ENCODE measurements at places on chromosomes 3 and 15.

- no peak for DNase-seq
These were observed 55.8 kb downstream of the TRPC1 start for GRCh38 chr3:142779591-142779990.

DNA sequence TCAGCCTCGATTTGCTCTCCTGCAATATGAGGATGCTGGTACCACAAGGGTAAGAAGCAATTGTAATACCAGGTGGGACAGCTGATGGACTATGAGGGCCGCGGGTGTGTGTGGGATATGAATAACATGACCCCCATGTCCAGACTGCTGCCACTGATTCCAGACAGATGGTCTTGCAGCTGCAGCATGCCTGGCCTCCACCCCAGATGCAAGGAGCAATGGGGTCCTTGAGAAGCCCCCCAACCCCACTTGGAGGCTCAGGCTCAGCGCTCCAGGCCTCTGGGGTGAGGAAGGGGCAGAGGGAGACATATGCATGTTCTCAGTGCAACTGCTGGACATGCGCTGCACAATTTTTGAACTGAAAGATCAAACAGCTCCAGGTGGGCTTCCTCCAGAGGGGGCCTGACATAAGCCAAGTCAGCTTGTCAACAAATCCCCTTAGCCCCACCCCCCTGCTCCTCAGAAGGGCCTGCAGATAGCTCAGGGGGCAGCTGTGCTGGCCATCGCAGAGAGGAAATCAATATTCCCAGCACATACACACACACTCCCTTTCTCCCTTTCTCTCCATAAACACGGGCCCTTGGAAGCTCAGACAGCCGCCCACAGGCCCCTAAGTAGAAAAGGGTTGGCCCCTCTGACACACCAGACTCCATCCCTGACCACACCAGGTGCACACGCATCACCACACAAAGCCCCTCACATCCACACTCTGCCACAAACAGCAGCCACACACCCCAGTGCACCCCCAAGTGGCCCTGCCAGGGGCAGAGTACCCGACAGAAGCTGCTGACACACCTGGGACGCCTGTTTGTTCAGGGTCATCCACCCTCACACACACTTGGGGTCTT lies 107.0 kb downstream of the IQSEC1 start:
- no peak for DNase-seq

DNA sequence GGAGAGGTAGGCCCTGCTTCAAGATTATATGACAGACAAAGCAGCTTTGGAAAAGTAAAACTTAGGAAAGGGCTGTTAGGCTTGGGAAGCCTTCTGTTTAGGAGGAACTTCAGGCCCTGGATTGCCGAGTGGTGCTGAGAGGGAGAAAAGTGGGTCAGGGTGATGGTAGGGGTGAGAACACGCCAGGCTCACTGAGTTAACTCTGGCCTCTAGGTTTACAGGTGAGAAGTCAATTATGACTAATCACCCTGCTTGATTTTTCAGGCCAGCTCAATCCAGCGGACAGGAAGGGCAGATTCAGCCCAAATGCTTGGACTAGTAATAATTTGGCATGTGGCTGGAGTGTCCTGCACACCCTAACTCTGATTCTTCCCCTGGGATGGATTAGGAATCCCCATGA lies 365.1 kb upstream of the LMCD1 start:
- DNase-seq, result no peak

DNA sequence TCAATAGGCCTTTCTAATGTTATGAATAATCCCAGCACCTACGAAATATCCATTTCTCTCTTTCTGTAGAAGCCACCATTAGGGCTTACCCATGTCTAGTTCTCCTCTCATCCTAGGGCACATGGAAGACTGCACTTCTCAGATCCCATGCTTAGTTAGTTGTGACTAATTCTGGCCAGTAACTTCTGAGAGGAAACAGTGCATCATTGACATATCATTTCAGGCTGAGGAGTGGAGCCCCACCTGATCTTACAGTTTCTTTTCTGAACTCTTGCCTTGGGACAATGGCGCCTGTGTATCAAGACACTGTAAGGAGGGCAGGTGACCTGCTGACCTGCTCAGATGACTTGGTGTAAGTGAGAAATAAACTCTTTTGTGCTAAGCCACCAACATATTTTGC lies 39.4 kb upstream of the TBL1XR1 start:
- no peak for DNase-seq

DNA sequence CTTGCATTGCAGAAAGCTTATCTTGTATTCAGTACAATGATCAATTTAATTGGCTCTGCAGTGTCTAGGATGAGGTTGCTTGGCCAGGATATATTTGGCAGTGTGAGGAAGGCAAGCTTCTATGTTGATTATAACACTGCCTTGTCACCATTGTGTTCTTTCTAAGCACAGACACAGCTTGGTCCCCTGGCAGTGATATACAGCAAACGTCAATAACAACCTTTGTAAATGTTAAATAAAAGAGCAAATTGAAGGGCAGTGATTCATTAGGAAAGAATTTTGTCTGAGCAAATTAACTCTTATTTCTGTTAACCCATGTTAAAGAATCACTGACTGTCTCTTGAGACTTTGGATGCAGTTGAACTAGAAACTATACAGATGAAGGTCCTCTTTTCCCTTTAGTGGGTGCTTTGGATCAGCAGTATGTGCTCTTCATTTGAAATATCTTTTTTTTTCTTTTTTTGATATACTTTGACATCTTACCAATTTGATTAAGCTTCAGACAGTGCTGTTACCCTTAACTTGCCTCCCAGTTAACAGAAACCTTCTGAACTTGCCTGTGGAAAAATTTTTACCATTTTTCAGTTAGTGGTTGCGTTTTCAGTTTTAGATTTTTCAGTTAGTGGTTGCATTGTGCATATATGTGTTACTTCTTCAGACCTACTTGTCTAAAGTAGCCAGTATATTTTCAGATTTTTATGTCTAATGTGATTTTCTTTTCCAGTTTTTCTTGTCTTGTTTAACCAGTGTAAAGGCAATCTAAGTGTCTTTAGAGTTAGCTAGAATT lies 199.8 kb downstream of the TCF12 start:
- DNase-seq, result peak; percentile 20

GRCh38 chr15:32664796-32665195 lies 23.3 kb downstream of the SCG5 start:
- DNase-seq, result no peak

DNA sequence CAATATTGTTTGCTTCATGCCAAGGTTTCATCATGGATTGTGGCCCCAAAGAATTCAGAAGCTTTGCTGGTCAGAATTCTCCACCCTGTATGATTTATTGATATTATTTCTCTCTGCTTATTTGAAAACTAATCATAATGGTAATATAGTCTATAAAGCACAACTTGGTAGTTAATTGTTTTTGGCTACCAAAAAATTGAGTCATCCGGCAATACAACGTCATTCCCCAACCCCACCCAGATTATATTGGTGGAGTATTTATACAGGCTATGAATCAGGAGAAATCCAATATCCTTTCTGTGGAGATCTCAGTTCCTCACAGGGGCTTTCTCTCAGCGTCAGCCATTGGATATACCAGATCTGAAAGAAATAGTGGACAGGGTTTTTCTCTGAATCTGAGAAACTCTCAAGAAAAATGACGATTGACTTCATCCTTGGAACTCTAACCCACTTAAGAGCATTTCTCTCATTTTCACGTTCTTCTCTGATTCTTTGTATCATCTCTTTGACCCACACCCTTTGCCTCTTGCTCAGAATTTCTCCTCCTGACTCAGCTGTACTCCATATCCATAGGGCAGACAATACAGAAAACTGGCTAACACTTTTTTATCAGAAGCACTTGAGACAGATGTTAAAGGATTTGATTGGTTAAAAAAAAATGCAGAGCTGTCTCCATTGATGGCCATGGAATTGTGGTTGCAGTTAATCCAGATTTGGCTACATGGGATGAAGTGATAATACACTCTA lies 1055.8 kb upstream of the CADM2 start:
- no peak for DNase-seq

- peak; percentile 3 for DNase-seq
These were observed 61.4 kb downstream of the ZNF609 start for GRCh38 chr15:64521726-64522164.

- no peak for DNase-seq
These were observed 163.4 kb downstream of the XXYLT1 start for GRCh38 chr3:195107593-195107992.

DNA sequence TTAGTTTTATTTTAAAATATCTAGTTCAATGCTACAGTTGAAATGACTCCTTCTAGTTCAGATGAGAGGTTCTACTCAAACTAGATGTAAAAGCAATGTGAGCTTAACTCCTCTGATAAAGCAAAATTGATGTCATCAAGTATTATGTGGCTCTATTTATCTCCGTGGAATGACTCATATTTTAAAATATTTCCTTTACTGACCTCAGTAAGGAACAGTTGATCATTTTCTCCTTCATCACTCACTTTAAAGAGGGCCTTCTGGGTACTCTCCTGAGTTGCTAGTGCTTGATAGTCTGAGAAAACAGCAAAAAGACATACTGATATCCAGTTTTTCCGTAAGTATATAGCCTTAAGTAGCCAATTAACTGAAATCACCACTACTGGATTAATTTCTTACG lies 1099.3 kb downstream of the ROBO2 start:
- no peak for DNase-seq

- DNase-seq, result peak; percentile 36
These were observed 24.0 kb downstream of the PLA2G4B start for GRCh38 chr15:41862515-41863116.

DNA sequence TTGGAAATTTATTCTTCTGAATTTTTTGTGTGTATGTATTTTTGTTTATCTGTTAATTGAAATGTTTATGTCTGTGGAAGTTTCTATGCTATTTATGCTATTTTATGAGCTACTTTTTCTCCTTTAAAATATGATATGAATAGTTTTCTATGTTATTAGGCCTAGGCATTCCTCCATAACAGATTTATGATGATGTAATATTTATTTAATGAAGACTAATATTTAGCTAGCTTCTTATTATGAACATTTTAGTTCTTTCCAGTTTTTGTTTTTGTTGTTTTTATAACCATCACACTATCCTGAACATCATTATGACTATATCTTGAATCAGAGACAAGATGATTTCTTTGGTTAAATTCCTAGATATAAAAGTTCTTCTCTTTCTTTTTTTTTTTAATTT lies 70.7 kb downstream of the P2RY1 start:
- DNase-seq, result no peak

- DNase-seq, result no peak
These were observed 238.0 kb downstream of the TP63 start for GRCh38 chr3:189869165-189869564.

DNA sequence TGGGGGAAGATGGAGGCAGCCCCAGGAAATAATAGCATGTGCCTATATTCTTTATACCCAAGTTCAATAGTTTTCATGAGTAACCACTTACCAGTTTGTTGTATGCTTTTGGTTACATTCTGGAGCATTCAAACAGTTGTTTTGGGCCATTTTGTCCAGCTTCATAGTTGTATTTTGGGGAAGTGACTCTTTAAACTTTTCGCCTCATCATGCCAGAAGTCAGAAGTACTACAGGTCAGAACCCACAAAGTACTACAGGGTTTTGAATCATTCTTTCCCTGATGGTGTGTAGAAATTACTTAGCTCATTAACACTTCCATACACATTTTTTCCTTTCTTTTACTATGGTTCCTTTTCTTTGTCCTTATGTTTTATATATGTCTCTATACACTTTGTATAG lies 210.6 kb downstream of the ARPP21 start:
- DNase-seq, result no peak

- DNase-seq, result no peak
These were observed 238.0 kb downstream of the SHOX2 start for GRCh38 chr3:157868196-157868595.

GRCh38 chr3:195693428-195694216 lies 27.2 kb upstream of the MUC20 start:
- no peak for DNase-seq

- DNase-seq, result no peak
These were observed 203.1 kb upstream of the WNT5A start for GRCh38 chr3:55690177-55690576.

- DNase-seq, result no peak
These were observed 1.5 kb downstream of the MSL2 start for GRCh38 chr3:136194409-136195257.

DNA sequence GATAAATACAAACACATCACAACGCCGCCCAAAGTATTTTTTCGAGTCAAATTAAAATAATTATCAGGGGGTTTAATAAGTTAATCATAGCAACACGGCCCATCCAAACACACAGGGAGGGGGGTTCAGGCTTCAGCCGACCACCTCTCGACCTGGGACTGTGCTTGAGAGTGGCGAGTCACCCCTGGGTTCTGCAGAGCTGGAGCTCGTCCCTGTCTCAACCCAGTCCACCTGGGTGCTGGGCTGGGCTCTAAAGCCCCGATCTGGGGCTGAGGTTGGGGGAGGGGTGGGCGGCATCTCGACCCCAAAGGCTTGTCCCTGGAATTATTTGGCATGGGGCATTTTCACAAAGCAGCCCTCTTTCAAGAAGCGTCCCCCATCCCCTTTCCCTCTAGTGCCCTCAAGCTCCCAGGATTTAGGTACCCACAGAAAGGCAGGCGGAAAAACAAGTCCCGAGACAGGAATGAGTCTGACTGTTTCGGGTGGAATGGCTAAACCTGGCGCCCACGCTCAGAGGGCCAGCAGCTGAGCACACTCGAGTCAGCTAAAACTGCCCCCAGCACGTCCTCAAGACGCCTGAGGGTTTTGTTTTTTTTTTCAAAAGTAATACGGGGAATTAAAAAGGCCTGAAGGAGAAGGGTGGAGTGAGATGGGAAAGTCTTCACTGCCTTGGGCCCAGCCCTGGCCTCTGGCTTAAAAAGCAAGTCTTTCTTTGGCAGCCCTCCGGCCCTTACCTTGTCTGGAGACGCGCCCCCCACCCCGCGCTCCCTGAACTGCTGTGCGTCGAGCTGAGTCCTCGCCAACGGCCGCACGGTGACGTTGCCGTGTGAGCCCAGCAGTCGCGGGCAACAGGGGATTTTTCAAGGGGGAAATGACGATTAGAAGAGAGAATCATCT lies 32.5 kb downstream of the NR2F2 start:
- DNase-seq, result no peak

GRCh38 chr3:31790193-31791089 lies 190.6 kb downstream of the OSBPL10 start:
- DNase-seq, result peak; percentile 9

GRCh38 chr3:176566757-176567156 lies 630.5 kb downstream of the TBL1XR1 start:
- no peak for DNase-seq

- DNase-seq, result no peak
These were observed at the start of gene COL6A5 for GRCh38 chr3:130345487-130346079. COL6A5 (plus strand) TSS chr3:130345672; CDS start chr3:130373639, 27,967 bp downstream.

GRCh38 chr3:53238051-53238850 lies 17.6 kb downstream of the TKT start:
- no peak for DNase-seq

GRCh38 chr3:112585782-112586181 lies 23.9 kb downstream of the SLC35A5 start:
- DNase-seq, result no peak
